ENCODE measurements at places on chromosomes 1 and 21. TPM values are rescaled to one million over a fixed set of nuclear protein-coding genes. Genes with fewer than 3 reads are reported as not detected.

Gene FCAMR
- not detected for total RNA-seq

DNA sequence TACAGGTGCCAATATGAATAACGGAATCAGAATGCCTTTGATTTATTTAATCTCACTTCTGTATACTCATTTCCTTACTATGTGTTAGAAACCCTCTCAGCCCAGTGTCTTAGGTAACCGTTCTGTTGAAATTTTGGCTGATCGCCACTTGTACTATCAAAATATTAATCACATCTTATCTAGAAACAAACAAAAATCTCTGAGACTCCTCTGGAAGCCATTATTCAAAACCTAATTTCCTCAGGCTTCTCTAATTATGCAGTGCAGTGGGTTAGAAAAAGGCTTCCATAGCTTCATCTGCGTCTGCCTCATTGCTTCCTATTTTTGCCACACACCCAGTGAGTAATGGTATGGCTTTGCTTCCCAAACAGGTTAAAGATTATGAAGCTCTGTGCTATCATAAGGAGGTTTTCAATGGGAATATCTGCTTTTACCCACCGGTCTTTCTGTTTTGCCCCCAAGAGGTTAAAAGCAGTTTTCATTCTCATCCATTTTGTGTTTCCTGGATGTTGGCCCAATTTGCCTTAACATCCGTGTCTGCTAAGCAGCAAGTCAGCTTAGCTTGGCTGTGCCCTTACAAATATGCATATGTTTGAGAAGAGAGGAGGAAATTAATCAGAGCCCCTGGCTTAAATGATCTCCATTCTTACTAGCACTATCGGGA, 129.6 kb downstream of the RYR2 start:
- no peak for DNase-seq

DNA sequence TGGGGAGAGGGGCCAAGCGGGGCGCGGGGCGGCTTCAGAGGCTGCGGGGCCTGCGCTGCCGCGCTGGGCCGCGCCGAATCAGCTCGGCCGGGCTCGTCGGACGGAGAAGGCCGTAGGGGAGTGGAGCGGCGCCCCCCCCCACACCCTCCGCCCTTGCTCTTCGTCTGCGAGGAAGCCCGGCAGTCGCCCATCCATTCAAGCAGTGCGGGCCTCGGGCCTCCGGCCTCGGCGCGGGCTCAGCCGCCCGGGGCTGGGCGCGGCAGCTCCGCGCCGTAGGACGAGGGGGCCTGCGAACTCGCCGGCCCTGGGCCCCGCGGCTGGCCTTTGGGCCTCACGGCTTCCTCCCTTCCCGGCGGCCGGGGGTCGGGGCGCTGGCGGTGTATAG, 564 bp downstream of the CTPS1 start:
- DNase-seq = no peak

GRCh38 chr21:33339918-33340317, 15.1 kb downstream of the IFNAR1 start:
- no peak for DNase-seq

- DNase-seq = no peak
Observed at GRCh38 chr1:55052221-55053142, 13.1 kb downstream of the PCSK9 start.

DNA sequence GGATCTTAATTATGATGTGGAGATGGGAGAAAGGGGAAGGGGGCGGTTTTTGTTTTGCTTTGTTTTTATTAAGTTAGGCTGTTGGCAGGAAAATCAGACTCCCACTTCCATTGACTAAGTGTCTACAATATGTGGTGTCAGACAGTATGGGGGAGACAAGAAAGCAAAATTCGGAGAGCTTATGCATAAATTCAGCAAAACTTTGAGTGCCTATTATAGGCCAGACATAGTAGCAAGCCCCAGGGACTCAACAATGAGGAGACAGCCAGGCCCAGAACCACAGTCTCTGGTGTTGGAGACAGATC, 835 bp upstream of the TSPAN2 start:
- no peak for DNase-seq
